ENCODE measurements at places on chromosomes 5 and 9. TPM values are rescaled to one million over a fixed set of nuclear protein-coding genes. Genes with fewer than 3 reads are reported as not detected.

DNA sequence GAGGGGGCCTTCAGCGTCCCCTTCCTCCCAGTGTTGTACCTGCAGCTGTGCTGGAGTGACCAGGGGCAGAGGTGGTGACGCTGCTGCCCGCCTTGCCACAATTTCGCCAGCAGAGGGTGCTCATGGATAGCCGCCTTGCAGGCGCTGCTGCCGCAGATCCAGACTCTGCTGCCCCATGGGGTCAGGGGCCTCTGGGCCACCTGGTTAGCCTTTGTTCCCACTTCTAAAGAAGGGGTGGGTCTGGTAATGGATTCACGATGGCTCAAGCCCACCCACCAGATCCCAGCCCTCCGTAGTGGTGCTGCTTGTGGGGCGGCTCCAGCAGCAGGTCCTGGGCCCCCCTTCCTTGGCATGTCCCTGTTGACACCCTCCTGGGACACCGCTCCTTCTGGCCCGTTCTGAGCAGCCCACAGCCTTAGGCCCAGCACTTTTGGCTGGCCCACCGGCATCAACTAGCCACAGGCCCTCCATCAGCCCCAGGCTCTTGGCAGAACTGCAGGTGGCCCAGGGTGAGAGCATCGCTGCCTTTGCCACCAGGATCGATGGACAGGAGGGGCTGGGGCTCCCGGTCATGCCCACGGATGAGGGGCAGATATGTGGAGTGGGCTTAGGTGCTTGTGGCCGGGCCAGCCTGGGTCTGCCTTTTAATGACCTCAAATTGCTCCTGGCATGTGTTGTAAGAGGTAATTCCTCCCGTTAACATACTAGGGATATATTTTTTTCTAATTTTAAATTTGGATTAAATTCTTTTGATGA lies 57.2 kb downstream of the COL5A1 start:
- H3K27ac ChIP-seq = no peak overlapping the region
- H3K27me3 ChIP-seq = no peaks in the 10 kb centered on the region
- H3K36me3 ChIP-seq = peaks cover 3% of the 10 kb centered on the region

TRIP13 gene
- polyA plus RNA-seq = 2.1 TPM

DNA sequence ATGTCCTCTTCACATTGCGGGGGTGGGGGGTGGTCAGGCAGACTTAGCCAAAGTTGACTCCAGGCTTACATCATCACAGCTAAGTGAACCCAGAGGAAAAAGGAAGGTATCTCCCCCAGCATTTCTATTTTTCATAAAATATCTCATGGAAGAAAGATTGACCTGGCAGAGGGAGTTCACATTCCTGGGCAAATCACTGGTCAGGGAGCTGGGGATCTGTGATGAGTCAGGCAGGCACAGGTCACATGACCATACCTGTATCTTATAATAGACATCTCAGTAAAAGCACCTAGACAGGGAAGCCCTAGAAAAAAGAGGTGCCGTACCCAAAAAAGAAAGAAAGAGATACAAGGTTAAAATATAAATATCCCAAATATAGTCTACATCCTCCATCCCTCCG lies 57.3 kb upstream of the WWC1 start:
- no peaks in the 10 kb centered on the region for H3K36me3 ChIP-seq
- DNase-seq = no peak
- H3K27me3 ChIP-seq = no peaks in the 10 kb centered on the region
- no peak overlapping the region for H3K4me3 ChIP-seq

DNA sequence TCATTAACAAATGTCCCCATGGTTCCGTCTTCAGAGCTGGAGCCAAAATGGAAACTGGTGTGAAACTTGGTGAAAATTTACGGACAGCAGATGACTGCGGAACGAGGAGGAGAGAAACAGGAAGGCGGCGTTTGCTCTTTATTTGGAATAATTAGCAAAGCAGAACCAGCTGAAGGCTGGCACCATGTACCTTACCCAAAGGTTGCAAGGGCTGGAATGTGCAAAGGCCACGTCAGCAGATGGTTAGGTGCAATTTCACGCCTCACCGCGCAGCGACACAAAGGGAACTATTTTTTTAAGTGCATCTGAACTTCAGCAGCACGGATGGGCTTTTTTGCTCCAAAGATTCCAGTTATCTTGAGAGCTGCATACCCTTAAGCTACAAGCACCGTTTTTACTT lies 127.4 kb downstream of the COL23A1 start:
- H3K27me3 ChIP-seq = no peaks in the 10 kb centered on the region
- H3K4me1 ChIP-seq = peaks cover 2% of the 10 kb centered on the region
- no peaks in the 10 kb centered on the region for H3K36me3 ChIP-seq
- H3K27ac ChIP-seq = no peak overlapping the region
- H3K4me3 ChIP-seq = no peak overlapping the region

GRCh38 chr5:24135536-24135935 lies 509.2 kb downstream of the CDH10 start:
- H3K27ac ChIP-seq = no peak overlapping the region
- no peaks in the 10 kb centered on the region for H3K36me3 ChIP-seq
- DNase-seq = no peak

MYMK gene
- 0.39 TPM for polyA plus RNA-seq

- DNase-seq = no peak
- peaks cover 3% of the 10 kb centered on the region for H3K27me3 ChIP-seq
- H3K27ac ChIP-seq = no peak overlapping the region
- H3K36me3 ChIP-seq = no peaks in the 10 kb centered on the region
These were observed 57.7 kb upstream of the EGFL7 start for GRCh38 chr9:136604823-136605525.
